ENCODE measurements at places on chromosomes 12 and 14. TPM values are rescaled to one million over a fixed set of nuclear protein-coding genes. Genes with fewer than 3 reads are reported as not detected.
A peak's percentile ranks its signal among the peaks of the same experiment; 100 is the strongest.

DNA sequence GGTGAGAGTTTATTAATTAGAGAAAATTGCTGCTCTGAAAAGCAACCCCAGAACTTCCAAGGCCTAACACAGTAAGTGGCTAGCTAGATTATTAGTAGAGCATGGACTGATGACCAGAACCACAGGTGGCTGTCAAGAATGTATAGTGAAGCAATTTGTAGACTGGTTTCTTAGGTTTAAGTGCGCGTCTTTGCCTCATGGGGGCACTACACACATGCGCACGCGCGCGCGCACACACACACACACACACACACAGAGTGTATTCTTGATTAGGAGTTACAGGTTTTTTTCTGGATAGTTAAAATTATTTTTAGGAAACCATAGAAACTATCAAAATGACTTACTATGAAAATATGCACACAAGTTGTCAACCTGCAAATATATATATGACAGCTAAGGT is 66.5 kb downstream of the BHLHE41 start:
- H3K4me1 ChIP-seq = no peaks in the 10 kb centered on the region
- H3K4me3 ChIP-seq = no peak overlapping the region
- no peak for DNase-seq
- H3K27me3 ChIP-seq = peaks cover 2% of the 10 kb centered on the region
- no peaks in the 10 kb centered on the region for H3K36me3 ChIP-seq
- no peak overlapping the region for H3K27ac ChIP-seq

DNA sequence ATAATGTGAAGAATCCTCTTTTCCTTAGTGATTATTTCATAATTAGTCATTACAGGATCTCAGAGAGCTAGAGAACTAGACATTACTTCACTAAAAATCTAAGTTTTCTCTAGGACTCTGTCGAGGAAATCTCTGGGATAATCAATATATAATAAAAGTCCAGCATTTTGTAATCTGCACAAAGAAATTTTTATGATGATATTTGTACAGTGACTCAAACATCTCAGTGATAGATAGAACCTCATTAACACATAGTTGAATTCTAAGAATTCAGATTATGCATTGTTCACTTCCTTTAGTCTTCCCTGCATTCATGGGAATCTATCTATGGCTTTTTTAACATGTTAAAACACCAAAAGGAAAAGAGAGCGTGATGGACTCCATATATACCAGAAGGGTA is 11.0 kb downstream of the ITPR2 start:
- peaks cover 21% of the 10 kb centered on the region for H3K4me1 ChIP-seq
- no peaks in the 10 kb centered on the region for H3K36me3 ChIP-seq
- H3K27me3 ChIP-seq = no peaks in the 10 kb centered on the region
- no peak for DNase-seq
- H3K27ac ChIP-seq = no peak overlapping the region

- H3K27ac ChIP-seq = peak overlapping the region; percentile 91
- peak overlapping the region; percentile 94 for H3K4me3 ChIP-seq
- H3K4me1 ChIP-seq = peaks cover 46% of the 10 kb centered on the region
- H3K27me3 ChIP-seq = no peaks in the 10 kb centered on the region
- H3K36me3 ChIP-seq = peaks cover 17% of the 10 kb centered on the region
- peak; percentile 87 for DNase-seq
Measured at GRCh38 chr12:1592444-1593173, 1.8 kb downstream of the FBXL14 start.

Gene ANKS1B
- total RNA-seq = 0.97 TPM

DNA sequence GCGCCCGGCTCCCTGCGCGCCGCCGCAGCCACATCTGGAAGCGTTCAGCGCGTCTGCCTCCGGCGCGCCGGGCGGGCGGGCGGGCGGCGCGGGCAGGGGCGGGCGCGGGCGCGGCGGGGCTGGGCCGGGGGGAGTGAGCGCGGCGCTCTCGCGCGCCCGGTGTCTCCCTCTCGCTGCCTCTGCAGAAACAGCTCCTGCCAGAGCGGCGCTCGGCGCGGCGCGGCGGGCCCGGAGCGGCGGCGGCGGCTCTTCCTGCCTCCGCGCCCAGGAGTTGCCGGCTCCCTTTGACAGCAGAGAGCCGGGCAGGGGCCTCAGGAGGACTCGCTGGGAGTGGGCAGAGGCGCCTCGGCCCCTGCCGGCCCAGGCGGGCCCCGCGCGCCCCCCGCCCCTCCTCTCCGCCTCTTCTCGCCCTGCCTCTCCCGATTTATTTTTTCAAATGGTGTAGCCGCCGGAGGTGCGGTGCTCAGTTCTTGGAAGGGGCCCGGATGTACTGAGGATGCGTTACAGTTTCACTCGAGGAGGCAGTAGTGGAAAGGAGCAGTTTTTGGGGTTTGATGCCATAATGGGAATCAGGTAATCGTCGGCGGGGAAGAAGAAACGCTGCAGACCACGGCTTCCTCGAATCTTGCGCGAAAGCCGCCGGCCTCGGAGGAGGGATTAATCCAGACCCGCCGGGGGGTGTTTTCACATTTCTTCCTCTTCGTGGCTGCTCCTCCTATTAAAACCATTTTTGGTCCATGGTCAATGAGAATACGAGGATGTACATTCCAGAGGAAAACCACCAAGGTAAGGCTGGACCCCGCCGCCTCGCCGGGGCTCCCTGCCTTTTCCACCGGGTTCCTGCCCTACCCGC is at the start of gene CACNA1C:
Gene CACNA1C, plus strand, starts transcription at position 162 of the 853 bp plus-strand sequence. Its CDS starts 576 bp downstream, at position 738.
- peak; percentile 56 for DNase-seq
- peaks cover 63% of the 10 kb centered on the region for H3K27me3 ChIP-seq
- H3K4me3 ChIP-seq = peak within 1 kb of the TSS; percentile 65

DNA sequence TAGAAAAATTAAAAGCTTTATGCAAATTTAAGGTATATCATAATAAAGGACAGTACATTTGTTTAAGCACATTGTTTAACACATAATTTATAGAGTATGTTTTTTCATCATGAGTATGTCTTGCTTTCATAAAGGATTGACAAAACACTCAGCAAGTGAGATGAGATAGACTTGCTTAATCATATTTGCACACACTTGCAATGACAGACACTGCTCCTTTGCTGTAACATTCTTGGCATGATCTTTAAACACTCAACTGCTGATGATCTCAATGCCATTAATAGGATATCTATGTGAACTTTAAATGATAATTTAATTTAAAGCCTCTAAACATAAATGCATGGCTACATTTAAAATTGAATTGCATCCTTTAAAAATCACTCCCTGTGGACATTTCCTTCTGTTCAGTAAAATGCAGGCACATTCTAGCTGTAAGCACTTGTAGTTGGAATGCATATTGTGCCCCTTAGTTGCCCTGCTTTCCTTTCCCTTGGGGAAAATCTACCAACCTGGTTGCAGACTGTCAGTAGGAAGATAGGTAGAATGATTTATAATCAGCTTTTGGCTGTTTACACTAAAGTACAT is 979.0 kb downstream of the TMTC2 start:
- no peak for DNase-seq
- no peaks in the 10 kb centered on the region for H3K4me1 ChIP-seq
- H3K4me3 ChIP-seq = no peak overlapping the region
- H3K27ac ChIP-seq = no peak overlapping the region

Gene EIF2S3B
- 2.3 TPM for total RNA-seq

Gene CDKN3
- 99.2 TPM for total RNA-seq

DNA sequence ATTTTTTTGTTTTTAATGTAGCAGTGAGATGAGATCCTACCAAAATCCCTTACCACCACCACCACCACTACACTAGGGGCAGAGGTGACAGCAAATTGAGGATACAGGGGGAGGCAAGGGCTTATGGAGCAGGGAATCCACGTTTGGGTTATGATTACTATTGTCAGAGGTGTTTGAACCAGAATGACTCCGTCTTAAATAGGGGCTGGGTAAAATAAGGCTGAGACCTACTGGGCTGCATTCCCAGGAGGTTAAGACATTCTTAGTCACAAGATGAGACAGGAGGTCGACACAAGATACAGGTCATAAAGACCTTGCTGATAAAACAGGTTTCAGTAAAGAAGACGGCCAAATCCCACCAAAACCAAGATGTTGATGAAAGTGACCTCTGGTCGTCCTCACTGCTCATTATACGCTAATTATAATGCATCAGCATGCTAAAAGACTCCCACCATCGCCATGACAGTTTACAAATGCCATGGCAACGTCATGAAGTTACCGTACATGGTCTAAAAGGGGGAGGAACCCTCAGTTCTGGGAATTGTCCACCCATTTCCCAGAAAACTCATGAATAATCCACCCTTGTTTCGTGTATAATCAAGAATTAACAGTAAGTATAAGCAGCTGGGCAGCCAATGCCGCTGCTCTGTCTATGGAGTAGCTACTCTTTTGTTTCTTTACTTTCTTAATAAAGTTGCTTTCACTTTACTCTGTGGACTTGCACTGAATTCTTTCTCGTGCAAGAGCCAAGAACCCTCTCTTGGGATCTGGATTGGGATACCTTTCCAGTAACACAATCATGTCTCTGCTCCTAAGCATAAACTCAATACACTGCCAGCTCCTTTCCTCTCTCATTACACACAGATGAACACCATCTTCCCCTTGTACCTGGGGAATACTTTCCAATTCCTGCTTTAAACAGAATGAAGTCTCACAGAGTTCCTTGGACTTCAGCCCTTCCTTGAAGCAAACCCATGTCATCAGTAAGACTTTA is 16.7 kb upstream of the CRY1 start:
- peaks cover 2% of the 10 kb centered on the region for H3K4me1 ChIP-seq
- H3K27ac ChIP-seq = no peak overlapping the region
- no peaks in the 10 kb centered on the region for H3K36me3 ChIP-seq
- H3K27me3 ChIP-seq = peaks cover 11% of the 10 kb centered on the region
- H3K4me3 ChIP-seq = no peak overlapping the region
- DNase-seq = no peak

DNA sequence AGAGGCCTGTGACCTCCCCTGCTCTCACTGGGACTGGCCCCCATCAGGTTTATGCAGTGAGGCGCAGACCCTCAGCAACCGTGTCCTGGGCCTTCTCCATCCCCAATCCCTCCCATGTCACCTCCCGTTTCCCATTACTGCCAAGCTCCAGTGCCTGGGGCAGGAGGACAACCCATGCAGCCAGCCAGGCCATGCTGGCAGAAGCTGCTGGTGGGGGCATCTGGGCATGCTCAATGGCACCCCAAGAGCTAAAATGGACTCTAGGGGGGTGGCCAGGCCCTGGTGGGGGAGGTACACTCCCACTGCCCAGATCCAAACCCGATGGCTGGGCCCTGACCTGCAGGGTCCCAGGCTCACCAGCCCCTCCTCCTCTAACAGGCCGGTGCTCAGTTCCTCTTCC is 20.5 kb upstream of the GPR132 start:
- H3K27me3 ChIP-seq = no peaks in the 10 kb centered on the region
- H3K27ac ChIP-seq = no peak overlapping the region
- H3K4me1 ChIP-seq = peaks cover 13% of the 10 kb centered on the region
- no peak for DNase-seq
- no peak overlapping the region for H3K4me3 ChIP-seq

DNA sequence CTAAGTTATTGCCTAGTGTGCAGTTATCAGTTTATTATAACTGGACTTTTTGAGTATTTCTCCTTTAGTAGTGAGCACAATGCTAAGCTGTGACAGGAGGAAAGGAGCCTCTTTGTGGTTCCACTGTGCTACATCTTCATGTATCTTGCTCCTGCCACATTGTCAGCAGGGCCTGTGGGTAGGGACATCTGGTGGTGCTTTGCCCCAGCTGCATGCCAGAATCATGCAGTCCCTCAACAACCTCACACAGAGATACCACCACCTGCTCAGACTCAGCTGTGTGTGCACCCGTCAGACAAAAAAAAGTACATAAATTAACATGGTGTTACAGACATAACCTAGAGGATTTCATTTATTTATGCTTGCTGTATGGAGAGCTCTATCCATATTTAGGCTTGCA is 51.1 kb downstream of the MIS18BP1 start:
- no peak overlapping the region for H3K27ac ChIP-seq
- peaks cover 21% of the 10 kb centered on the region for H3K36me3 ChIP-seq
- peaks cover 11% of the 10 kb centered on the region for H3K4me1 ChIP-seq
- peak; percentile 43 for DNase-seq
- no peak overlapping the region for H3K4me3 ChIP-seq
- no peaks in the 10 kb centered on the region for H3K27me3 ChIP-seq

Gene HCAR1
- 0.27 TPM for total RNA-seq

Gene MGST1
- total RNA-seq = not detected

Gene ZFHX2
- 1.4 TPM for total RNA-seq

- H3K4me1 ChIP-seq = peaks cover 8% of the 10 kb centered on the region
- no peaks in the 10 kb centered on the region for H3K36me3 ChIP-seq
- peaks cover 16% of the 10 kb centered on the region for H3K27me3 ChIP-seq
- DNase-seq = no peak
- H3K4me3 ChIP-seq = no peak overlapping the region
Measured at GRCh38 chr14:76306131-76306530, 69.8 kb upstream of the ESRRB start.

Gene RGS6
- total RNA-seq = 0.19 TPM

DNA sequence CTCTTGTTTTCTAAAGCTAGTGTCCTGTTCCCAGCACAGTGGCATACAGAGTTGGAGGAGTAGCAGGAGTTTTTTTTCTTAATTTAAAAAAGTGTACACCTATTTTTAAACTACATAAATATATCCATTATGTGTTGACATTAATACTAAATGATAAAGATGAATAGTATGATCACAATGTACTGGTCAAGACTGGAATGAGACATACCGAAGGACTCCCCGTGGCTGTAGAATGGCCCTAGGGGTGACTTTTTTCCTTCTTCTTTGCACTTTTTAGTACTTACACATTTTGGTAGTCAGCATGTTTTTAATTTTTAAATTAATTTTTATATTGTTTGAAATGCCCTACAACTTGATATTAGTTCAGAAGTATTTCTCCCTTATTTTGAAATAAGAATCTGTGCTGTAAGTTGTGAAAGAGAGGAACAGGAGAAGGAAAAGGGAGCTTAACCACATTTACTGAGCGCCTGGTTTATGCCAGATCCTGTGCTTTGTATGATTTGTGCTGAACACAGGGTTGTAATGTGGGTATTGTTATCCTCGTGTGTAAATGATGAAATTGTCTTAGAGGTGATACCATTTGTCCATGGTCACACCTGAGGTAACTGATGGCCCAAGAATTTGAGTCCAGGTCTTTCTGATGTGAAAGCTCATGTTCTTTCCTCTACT is 136.5 kb downstream of the TGFB3 start:
- H3K4me1 ChIP-seq = no peaks in the 10 kb centered on the region
- H3K27ac ChIP-seq = no peak overlapping the region
- H3K27me3 ChIP-seq = no peaks in the 10 kb centered on the region
- no peak overlapping the region for H3K4me3 ChIP-seq
- H3K36me3 ChIP-seq = peaks cover 5% of the 10 kb centered on the region
- DNase-seq = no peak

DNA sequence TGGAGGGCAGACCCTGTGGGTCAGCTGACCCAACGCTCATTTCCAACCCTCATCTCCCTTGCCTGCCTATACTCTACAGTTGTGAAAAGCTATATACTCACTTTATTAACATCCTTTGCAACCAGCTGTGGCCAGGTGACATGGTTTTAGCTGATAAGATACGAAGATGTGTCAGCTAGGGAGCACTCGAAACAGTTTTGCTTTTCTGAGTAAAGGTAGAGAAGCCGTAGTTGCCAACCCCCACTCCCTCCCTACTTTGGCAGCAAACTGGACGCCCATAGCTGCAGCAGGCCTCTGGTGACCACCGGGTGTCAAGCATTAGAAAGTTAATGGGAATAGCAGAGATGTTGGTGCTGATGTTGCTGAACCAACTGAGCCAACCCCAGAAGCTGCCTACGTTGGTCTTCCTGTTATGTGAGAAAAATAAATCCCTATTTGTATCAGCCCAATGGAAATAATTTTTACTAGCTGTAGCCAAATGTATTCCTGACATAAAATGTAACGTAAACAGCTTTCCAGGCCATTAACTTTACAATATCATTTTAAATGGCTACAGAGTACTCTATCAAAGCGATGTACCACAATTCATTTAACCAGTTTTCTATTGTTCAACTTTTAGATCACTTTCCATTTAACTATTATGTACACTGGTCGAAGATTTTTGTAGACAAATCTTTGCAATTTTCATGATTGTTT is 98.5 kb upstream of the TMCC3 start:
- H3K4me1 ChIP-seq = no peaks in the 10 kb centered on the region
- no peak overlapping the region for H3K27ac ChIP-seq
- peaks cover 10% of the 10 kb centered on the region for H3K27me3 ChIP-seq
- DNase-seq = no peak
- no peak overlapping the region for H3K4me3 ChIP-seq

Gene PLCZ1
- total RNA-seq = not detected

Gene SLCO1B3
- total RNA-seq = not detected
